AG10803 (cell line): ENCODE measurements at places on chromosomes 13 and 19.

DNA sequence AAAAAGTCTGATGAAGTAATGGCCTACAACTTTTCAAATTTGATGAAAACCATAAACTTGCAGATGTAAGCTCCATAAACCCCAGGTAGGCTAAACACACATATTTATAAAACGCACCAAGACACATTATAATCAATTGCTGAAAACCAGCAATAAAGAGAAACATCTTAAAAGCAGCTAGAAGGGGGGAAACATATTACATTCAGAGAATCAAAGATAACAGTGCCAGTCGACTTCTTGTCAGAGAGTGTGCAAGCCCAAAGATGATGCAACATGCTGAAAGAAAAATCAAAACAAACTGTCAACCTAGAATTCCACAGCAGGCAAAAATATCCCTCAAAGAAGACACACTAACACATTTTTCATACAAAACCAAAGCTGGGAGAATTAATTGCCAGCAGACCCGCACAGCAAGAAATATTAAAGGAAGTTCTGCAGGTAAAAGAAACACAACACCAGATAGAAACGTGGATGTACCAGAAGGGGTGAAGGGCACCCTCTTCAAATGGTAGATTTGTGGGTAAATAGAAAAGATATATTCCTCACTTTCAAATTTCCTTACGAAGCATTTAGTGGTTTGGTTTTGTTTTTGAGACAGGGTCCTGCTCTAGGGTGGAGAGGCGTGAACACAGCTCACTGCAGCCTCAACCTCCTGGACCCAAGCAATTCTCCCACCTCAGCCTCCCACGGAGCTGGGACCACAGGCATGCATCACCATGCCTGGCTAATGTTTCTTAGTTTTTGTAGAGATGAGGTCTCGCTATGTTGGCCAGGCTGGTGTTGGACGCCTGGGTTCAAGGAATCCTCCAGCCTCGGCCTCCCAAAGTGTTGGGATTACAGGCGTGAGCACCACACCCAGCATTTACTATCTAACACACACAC lies 16.5 kb upstream of the ATP1A3 start:
- peak; percentile 79 for DNase-seq

GRCh38 chr19:36093146-36093662 lies 17.7 kb upstream of the OVOL3 start:
- DNase-seq, result no peak

- peak; percentile 48 for DNase-seq
Measured at GRCh38 chr13:46905249-46905648, 8.4 kb upstream of the HTR2A start.

DNA sequence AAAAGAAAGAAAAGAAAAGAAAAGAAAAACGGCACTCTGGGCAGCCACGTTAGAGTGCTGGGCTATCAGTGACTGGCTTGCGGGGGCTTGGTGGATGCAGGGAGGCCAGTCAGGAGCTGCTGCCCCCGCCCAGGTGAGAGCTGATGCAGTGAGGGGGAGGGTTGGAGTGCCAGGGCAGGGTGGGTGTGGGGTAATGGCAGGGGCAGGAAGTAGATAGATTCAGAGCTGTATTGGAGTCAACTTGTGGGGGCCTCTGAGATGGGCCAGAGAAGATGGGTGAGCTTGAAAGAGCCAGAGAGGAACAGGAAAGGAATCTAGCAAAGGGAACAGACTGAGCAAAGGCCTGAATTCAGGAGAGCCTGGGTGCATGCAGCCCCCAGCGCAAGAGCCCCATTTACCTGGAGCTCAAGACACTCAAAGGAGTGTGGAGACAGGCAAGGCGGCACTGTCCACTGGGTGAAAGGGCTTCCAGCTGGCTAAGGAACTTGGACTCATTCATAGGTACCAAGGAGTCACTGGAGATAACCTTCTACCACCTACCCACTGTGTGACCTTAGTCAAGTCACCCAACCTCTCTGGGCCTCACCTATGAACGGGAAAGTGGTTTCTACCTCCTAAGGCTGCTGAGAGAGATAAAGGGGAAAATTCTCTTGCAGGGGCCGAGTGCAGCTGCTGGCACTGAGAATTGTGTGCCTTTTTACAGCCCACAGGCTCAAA lies 20.2 kb downstream of the VSTM2B start:
- DNase-seq, result no peak

DNA sequence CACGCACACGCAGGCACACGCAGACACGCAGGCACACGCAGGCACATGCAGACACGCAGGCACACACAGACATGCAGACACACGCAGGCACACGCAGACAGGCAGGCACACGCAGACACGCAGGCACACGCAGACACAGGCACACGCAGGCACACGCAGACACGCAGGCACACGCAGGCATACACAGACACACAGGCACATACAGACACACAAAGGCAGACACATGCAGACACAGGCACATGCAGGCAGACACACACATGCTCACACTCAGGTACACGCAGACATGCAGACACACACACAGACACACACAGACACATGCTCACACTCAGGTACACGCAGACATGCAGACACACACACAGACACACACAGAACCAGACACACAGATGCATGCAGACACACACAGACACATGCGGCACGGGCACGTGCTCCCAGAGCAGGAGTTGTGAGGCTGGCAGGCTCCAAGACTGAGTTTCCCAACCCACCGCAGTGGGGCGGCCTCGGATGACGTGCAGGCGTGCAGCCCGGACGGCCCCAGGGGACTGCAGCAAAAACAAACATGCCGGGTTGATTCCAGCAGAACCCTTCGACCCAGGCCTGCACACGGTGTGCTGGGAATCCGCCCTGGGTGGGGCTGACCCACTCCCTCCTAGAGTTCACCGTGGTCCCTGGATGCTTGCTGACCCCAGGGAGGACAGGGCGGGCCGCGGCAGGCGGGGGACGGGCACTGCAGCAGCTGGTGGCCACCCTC lies 100.0 kb downstream of the GADD45B start:
- DNase-seq, result peak; percentile 94

- no peak for DNase-seq
Measured at GRCh38 chr19:56153507-56153906, 12.4 kb downstream of the ZNF444 start.

DNA sequence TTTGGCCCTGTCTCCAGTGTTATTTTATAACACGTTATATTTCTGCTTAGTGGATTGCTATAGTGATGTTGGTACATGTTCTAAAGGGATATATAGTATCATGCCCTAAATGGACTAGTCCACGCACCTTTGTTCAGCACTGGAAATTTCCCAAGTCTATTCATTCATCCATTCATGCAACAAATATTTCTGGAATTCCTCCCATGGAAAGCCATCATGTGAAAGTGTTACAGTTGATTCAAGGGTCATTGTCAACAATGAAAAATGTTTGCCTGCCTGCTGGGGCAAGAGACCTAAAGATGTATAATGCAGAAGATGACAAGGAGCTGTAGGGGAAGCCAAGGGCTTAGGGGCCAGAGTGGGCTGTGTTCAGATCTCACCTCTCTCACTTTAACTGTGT lies 10.8 kb upstream of the HSPH1 start:
- DNase-seq, result peak; percentile 88
